ENCODE measurements at places on chromosomes 12 and 14. TPM values are rescaled to one million over a fixed set of nuclear protein-coding genes. Genes with fewer than 3 reads are reported as not detected.

Gene LHX5
- not detected for total RNA-seq

Gene MIPOL1
- 0.51 TPM for total RNA-seq

Gene SYNDIG1L
- total RNA-seq = not detected

Gene KLRC3
- total RNA-seq = 0.46 TPM

Gene SERPINA4
- 1.8 TPM for total RNA-seq

Gene SSTR1
- 0.56 TPM for total RNA-seq

Gene KRT72
- not detected for total RNA-seq

Gene NANOG
- total RNA-seq = not detected

Gene KNTC1
- 38.8 TPM for total RNA-seq

Gene KRT74
- not detected for total RNA-seq

Gene PLEKHH1
- total RNA-seq = 11.0 TPM

Gene ARMH4
- total RNA-seq = not detected

Gene ADAM20
- not detected for total RNA-seq

Gene VDR
- 15.4 TPM for total RNA-seq

Gene PPP1R3E
- total RNA-seq = 2.7 TPM

Gene LRIG3
- 10.7 TPM for total RNA-seq

Gene CLEC14A
- not detected for total RNA-seq

Gene ALG10
- 10.5 TPM for total RNA-seq
